ENCODE measurements at places on chromosomes 12 and 14.

DNA sequence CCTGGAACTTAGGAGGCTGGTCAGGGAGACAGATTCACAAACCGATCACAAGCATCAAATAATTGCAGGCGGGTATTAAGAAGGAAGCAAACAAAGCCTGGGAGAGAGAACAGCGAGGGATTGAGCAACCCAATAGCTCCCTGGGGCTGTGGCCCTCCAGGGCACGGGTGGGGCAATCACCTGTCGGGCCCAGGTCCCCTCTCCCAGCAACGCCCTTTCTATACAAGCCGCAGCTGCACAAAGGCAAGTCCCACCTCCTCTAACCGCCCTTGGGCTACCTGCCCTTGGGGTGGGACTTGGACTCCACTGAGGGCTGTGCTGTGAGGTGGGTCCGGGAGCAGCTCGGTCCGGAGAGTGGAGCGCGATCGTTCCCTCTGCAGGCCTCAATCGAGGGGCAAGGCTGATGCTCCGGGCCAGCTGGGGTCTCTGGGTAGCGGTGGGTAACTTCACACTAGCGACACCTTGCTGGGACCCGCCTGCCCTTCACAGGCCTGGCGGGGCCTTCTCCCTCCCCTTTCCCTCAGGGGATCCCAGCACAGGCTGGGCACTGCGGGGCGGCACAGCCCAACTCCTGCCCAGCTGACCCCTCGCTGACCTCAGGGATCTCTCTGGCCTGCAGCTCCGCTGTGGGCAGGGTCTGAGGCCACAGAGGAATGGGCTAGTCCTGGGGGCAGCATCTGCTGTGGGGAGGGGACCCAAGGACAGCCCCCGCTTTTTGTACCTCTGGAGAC lies 8.0 kb downstream of the PHB2 start:
- no peak for DNase-seq

- peak; percentile 56 for DNase-seq
Observed at GRCh38 chr12:7935590-7936581, at the start of gene SLC2A3. SLC2A3 (minus strand) TSS chr12:7936187; CDS start chr12:7936034, 153 bp downstream.

- DNase-seq: no peak
Observed at GRCh38 chr12:85755760-85756159, 80.4 kb downstream of the RASSF9 start.

GRCh38 chr12:108483213-108484059 lies 31.6 kb upstream of the FICD start:
- no peak for DNase-seq

DNA sequence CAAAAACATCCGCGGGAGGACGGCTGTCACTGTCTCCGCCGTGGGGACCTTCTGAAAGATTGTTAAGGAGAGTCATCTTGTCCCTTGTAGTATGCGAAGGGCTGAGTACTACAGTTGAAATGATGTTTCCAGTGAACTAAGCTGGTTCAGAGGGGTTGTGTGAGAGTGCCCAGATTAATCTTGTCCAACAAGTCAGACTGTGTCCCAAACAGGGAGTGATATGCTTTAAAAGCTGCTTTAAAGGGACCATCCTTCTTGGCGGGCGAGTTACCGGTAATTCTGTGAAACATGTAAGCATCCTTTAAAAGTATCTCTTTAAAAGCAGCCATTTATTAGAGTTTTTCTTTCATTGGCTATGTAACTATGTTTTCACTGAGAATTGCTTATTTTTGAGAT lies 1.1 kb downstream of the WDR20 start:
- no peak for DNase-seq

DNA sequence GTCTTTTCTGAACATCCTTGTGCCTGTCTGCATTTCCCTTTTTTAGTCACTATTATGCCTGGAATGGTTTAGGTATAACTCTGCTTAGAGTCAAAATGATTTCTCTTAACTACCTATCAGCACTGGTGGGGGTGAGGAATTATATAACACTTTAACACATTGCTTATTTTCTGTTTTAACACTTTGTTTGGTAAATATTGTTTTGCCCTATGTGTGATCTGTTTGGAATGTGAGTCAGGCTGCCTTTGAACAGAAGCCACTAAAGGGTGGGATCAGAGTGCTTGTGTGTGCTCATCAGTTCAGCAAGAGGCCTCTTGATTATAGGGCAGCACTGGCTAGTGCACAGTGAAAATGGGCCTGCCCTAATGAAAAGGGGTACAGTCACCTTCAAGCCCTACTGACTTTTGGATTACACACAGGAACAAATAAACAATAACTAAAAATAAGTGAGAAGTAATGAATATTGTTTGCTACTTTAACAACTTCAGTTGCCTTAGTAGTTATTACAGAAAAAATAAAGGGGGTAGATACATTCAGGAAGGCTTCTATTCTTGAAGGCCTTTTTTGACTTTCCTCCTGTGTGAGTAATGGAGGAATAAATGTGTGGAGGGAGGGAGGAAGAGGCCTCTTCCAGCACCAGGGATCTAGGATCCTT lies 23.2 kb downstream of the NGDN start:
- DNase-seq: no peak

DNA sequence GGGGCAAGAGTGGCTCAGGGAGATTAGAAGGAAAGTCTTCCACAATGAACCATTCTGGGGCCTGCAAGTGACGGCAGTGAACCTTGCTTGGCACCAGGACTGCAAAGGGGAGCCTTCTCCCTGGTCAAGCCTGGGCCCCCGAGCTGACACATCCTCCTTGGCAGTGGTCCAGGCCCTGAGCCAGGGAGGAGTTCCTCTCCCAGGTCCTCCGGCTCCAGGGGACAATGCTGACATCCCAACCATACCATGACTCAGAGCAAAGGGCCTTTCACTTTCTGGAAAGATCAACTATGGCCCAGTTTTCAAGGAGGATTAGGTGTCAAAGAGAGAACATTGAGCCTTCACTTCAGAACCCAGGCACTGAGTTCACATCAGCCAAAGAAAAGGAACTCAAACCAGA lies 756.5 kb upstream of the TBX3 start:
- no peak for DNase-seq

DNA sequence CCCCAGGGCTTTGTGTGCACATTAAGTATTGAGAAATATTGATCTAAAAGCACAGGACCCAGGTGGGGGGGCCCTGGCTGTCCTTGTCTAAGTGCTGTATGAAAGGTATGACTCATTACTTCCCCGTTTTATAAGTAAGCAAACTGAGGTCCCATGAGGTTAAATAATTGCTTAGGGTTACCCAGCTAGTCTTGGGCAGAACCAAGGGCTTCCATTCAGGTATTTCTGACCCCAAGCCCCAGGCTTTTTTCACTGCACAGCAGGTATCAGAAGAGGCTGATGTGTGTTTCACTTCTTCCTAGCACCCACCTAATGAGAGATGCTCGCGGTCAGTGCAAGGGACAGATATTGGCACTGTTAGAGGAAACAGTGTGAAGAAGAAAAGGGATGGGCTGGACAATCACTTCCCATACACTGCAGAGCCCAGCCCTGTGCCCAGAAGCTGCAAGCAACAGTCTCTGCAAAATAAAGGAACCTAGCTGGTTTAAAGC lies 4.7 kb upstream of the TC2N start:
- DNase-seq: no peak

GRCh38 chr12:75764091-75764841 lies 252.9 kb upstream of the KRR1 start:
- DNase-seq: no peak

- DNase-seq: no peak
Observed at GRCh38 chr12:116213014-116213413, 64.5 kb downstream of the MED13L start.

- DNase-seq: peak; percentile 56
Observed at GRCh38 chr12:56007564-56008559, 10.8 kb downstream of the SUOX start.

DNA sequence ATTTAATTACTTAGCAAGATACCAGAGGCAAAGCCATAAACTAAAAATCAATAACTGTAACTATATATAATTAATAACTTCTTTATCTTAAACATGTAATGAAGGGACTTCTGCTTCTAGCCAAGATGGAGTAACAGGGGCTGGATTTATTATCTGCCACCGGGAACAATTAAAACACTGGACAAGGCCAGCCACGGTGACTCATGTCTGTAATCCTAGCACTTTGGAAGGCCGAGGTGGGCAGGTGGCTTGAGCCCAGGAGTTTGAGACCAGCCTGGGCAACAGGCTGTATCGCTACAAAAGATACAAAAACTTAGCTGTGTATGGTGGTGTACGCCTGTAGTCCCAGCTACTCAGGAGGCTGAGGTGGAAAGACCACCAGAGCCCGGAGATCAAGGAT lies 113.6 kb downstream of the TAOK3 start:
- no peak for DNase-seq

DNA sequence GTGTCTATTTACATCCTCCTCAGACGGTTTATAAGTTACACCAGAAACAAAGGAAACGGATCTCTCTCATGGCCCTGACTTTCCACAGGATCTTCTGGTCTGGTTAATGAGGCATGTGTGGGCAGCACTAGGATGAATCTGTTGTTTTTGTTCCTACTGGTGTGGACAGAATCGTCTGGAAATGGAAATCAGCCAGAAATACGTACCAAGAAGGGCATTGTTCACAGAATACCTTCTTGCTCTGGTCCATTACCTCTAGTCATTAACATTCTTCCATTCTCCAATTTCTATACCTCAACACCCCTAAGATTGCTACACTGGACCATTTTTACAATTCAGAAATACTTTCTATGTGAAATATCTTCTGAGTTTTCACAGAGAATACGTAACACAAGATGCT lies 86.0 kb downstream of the TPH2 start:
- no peak for DNase-seq

- DNase-seq: no peak
Observed at GRCh38 chr12:79689477-79690141, 1.2 kb downstream of the PAWR start.

DNA sequence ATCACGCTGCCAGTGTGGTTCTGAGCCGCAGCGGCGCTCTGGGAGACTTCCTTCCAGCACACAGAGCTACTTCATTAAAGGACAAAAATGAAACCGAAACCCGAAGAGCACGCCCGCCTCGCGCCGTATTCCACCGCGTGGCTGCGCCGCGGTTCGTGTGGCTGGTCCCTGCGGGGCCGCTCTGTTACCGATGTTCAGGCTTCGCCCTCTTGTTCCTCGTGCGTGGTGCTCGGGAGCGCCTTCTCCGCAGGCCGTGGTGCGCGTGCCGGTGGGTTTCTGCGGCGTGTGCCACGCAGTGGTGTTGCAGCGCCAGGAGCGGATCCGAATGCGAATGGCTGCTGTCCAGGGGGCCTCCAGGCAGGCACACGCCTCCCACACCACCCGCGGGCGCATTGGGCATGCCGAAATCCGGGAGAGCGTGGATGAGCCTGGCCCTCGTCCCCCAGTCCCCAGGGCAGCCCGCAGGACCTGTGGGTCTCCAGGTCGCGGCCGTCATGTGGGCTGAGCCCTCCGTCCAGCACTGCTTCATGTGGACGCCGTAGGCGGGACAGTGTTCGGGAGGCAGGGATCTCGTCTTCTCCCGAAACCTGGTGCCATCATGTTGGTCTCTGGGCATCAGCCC lies 91.2 kb downstream of the ADGRD1 start:
- DNase-seq: no peak

- no peak for DNase-seq
Observed at GRCh38 chr14:100307766-100308426, 1.7 kb upstream of the SLC25A29 start.

DNA sequence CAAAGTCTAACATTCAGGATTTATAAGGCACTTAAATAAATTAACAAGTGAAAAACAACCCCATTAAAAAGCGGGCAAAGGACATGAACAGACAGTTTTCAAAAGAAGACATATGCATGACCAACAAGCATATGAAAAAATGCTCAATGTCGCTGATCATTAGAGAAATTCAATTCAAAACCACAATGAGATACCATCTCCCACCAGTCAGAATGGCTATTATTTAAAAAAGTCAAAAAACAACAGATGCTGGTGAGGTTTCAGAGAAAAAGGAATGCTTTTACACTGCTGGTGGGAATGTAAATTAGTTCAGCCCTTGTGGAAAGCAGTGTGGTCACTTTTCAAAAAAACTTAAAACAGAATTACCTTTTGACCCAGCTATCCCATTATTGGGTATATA lies 60.7 kb upstream of the BDKRB2 start:
- DNase-seq: no peak

DNA sequence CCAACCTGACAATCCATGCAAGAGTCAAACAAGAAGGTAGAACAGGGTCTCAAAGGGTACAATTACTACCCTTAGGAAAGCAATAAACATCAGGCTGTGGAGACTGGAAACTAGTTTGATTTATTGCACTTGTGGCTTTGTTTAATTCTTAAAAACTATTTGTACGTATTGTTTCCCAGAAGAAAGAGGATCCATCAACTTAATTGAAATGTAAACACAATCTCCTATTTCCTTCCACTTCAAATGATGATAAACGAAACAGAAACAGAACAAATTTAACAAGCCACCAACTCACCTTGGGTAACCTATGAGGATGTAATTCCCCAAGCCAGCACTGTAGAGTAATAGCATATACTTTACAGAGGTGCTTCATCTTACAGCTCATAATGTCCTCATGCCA lies 8.0 kb downstream of the STXBP6 start:
- DNase-seq: no peak

DNA sequence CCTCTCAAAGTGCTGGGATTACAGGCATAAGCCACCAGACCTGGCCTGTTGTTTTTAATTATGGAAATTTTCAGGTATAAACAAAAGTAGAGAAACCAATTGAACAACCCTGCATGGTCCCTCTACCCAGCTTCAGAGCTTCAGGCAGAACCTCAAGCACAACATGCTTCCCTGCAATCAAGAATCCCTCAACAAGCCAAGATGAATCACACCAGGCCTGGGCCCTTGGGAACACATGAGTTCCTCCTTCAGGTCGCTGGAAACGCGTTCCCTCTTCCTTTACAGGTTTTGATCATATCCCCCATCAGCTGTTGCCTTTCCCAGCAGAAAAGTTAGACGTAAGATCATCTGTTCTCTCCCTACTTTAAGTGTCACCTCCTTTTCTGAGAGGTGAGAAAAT lies 20.5 kb upstream of the CORO1C start:
- DNase-seq: no peak

- DNase-seq: peak; percentile 84
Observed at GRCh38 chr12:6961278-6961694, 9.2 kb downstream of the PHB2 start.

GRCh38 chr14:35985474-35986218 lies 159.5 kb downstream of the BRMS1L start:
- no peak for DNase-seq

GRCh38 chr12:65649126-65649525 lies 175.2 kb upstream of the HMGA2 start:
- DNase-seq: no peak

GRCh38 chr14:24960816-24961215 lies 89.1 kb downstream of the STXBP6 start:
- DNase-seq: no peak

DNA sequence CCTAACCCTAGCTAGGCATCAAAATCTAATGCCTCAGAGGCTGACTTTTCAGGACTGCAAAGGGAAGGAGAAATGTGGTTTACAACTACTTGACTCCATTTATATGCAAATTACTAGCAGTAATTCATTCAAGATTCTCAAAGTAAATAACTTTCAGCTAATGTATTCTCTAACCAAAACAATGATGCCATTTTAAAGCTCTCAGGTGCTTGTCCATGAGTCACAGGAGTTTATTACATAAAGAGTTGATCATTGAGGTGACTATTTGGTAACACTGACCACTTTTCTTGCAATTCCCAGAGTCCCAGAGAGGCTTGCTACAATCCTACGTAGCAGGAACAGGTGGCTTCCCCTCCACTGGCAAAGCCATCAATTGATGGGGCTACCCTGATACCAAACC lies 109.0 kb upstream of the SLC35F4 start:
- no peak for DNase-seq
